ENCODE measurements at places on chromosomes 1 and 21.

- DNase-seq: no peak
Observed at GRCh38 chr1:14136152-14136763, 436.3 kb downstream of the PRDM2 start.

DNA sequence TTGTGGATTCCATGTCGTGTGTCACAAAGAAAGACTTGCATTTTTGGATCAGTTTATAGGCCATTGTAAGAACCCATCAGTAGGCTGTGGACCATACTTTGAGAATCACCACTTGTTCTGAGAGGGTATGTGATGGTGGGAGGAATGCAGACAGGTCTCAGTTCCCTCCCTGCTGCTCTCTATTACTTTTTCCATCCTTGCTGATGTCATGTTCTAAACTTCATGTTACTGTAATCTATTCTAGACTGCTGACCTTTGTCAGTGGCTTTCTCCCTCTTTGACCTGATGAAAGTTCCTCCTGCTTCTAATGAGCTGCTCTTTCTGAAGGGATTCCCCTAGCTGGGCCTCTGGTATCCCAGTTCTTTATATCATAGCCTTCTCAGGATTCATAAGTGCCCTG, 46.1 kb downstream of the ST3GAL3 start:
- DNase-seq: no peak

DNA sequence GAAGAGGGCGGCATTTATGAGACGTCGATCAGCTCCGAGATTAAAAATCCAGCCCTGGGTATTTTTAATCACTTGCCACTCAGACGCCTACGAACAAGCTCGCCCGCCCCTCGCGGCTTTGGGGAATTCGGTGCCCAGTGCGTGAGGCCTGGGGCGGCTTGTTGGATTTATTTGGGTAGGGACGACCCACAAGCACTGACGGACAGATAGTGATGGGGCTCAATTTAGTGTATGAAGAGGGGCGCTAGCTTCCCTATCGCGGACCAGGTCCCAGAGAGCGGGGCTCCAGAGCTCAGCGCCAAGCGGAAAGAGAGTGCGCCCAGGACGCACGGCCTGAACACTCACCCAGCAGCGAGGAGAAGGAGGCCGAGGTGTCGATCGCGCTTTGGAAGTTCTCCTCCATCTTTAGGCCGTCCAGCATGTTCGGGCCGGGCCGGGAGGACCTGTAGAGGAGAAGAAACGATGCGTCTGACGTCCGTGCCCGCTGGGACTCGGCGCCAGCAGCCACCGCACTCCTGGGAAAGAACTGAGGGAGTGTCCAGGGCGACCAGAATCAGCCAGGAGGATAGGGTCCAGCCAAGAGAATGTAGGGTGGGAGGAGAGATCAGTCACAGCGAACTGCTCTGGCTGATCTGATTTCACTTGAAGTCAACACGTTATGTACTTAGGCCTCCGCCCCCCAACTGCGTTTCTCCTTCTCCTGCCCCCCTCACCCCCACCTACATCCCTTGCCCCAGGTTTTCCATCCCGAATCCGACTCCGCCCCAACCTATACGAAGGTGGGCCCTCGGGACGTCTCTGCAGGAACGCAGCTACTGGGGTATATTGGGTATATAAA, 1.2 kb downstream of the LMX1A start:
- no peak for DNase-seq

GRCh38 chr1:175118375-175119367, 51.0 kb downstream of the TNN start:
- no peak for DNase-seq

DNA sequence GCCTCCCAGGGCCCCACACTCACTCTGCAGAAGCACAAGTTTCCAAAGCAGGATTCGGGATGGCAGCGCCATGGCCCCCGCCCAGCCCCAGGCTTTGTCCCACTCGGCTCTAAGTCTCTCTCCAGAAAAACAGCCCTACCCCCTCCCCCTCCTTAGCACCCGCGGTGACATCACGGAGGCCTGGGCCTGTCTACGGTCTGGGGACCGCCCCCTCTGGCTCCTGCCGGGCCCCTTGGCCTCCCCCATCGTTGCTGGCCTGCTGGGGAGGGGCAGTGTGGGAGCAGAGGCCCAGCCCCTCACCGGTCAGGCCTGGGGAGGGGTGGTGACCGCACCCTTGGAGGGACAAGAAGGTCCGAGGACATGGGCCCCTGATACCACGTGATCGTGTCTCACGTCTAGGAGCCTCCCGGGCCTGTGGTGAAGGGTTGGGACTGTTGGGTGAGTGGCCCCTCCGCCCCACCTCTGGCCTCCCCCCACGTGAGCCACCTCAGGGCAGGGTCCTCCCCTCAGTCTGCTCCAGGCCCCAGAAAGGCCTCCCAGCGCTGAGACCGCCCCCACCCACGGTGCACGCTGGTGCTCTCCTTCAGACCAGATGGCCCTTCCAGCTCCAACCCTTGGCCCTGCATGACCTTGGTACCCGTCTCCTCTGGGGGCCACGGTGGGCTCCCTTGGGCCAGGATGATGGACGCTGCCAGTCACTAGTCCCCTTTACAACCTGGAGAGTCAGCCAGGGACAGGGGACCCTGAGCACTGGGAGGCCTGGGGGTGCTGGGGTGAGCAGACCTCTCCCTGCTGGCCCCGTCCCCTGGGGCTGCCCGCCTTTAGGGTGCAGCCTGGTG, at the start of gene MXRA8:
MXRA8 (minus strand) TSS at position 123 of the 839 bp plus-strand sequence; CDS start at position 72, 51 bp downstream.
- no peak for DNase-seq

GRCh38 chr1:228975238-228975907, 240.1 kb downstream of the RHOU start:
- no peak for DNase-seq

DNA sequence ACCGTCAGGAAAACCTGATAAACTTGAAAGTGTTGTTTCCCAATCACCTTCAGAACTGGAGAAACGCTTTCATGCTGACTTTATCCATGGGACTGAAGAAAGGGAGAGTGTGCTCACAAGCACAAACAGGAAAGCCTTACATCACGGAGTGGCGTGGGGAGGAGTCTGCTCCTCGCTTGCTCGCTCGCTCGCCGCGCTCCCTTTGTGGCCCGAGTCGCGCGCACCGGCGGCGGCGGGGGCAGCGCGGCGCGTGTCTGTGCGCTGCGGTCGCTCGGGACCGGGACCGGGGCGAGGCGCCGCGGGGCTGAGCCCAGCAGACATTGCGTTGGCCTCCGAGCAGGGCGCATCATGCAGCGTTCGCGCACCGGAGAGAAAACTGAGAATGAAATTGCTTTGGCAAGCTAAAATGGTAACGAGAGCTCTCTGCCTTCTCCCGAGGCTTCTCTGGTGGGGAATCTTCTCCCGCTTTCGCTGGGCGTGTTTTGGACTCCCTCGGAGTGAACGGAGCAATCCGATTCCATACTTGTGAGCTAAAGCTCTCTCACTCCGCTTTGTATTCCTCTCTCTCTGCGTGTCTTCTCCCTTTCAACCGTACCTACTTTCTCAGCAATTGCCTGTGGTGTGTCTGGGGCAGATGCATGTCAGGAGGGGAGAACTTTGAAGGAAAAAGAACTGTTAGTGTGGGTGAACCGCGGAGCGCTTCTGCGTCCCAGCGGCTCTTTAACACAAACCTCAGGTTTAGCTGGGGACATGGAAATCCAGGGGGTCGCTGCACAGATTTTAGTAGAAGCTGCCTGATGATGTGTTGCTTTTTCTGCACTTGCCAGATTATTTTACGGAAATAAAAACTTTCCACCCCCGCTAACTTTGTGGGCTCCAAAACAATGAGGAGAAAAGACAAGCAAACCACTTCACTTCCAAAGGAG, at the start of gene RGL1:
RGL1 (plus strand) TSS at position 205 of the 926 bp plus-strand sequence; CDS start at position 383, 178 bp downstream.
- DNase-seq: no peak

- DNase-seq: no peak
Observed at GRCh38 chr1:29210278-29211085, 20.3 kb downstream of the MECR start.

DNA sequence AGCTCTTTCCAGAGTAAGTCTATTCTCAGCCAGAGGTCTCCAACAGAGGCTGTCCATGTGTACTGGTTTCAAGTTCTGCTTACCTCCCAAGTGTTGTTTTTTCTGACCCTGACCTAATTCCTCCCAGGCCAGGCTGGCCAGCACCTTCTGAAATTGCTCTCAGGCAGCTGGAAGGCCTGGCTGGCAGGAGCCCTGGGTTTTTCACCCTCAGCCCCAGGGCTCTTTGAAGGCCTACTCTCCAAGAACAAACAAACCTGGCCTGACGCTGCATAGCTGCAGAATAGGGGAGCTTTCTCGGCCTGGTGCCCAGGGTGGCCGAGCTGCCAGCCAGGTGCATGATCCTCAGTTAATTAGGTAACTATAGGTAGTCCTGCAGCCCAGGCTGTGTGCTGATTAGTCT, 147.5 kb downstream of the CACNA1E start:
- DNase-seq: no peak

DNA sequence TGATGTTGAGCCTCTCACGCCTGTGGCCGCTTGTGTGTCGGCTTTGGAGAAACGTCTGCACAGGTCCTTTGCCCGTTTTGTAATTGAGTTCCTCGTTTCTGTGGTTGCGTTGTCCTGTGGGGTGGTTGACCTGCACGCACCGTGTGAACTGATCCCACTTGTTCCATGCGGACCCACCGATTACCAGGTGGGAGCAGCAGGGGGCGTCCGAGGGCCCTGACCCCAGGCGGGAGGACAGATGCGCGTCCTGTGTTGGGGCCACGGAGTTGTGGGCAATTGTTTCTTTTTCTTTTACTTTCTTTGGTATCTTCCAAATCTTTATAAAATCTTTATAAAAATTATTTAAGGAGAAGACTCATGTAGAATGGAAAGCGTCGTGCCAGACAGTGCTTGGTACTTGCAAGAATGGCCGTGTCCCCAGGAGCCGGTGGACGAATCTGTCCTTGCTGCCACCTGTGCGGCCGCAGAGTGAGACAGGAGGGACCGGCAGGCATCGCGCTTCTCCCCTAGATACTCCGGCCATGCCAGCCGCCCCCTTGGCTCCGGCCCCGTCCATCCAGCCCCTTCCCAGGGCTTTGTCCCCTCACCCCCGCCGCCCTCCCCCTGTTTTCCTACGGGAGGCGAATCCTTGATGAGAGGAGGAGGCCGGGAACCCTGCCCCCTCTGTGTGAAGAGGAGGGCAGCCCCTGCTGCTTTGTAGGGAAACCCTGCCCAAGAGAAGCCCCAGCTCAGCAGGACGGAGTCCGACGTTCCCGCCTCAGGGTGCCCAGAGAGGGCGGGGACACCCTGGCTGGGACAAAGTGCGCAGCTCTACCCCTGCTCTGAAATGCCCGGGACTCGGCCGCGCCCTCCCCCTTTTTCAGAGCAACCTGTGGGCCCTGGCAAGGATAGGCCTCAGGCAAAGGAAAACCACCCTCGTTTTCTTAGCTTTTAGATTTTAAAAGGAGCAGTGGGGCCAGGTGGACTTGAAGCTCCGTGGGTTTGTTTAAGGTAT, 41.7 kb downstream of the PRKCZ start:
- peak; percentile 16 for DNase-seq

- no peak for DNase-seq
Observed at GRCh38 chr1:3923378-3924185, 23.5 kb upstream of the C1orf174 start.

DNA sequence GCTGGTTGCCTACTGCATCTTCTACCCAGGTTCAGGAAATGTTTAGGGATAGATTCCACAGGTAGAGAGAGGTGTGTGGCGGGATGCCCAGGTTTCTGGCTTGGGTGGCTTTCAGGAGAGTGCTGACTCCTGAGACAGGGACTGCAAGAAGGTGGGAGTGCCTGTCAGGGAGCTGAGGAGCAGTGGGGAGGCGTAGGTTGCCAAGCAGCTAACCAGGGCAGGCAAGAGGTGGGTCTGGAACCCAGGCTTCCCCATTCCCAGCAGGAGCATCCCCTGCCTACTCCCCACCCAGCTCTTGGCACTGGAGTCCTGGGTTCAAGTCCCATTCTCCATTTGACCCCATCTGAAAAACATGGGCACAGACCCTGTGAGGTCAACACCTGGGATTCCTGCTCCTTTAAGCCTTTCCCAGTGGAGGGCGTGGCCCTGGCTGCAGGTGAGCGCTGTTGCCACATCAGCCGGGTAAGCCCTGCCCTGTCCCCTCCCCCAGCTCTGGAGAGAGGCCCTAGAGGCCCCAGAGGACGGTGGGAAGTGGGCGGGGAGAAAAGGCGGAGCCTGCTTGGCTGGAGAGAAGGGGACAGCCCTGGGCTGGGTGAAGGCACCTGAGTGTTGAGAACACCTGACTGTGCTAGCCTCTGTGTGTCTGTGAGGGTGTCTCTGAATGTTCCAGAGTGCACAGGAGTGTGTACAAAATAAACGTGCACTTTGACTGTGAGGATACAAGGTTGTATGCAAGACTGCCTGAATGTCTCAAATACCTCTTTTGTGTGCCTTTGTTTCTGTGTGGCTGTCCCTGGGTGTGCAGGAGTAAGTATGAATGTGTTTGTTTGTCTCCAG, 14.0 kb upstream of the SYNC start:
- peak; percentile 45 for DNase-seq

DNA sequence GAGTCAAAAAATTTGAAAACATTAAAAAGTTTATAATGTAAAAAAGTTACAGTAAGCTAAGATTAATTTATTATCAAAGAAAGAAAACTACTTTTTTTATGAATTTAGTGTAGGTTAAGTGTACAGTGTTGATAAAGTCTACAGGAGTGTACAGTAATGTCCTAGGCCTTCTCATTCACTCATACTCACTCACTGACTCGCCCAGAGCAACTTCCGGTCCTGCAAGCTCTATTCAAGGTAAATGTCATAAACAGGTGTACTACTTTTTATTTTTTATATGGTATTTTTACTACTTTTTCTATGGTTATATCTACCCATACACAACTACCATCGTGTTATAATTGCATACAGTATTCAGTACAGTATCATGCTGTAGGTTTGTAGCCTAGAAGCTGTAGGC, 49.6 kb downstream of the TBX19 start:
- DNase-seq: no peak

DNA sequence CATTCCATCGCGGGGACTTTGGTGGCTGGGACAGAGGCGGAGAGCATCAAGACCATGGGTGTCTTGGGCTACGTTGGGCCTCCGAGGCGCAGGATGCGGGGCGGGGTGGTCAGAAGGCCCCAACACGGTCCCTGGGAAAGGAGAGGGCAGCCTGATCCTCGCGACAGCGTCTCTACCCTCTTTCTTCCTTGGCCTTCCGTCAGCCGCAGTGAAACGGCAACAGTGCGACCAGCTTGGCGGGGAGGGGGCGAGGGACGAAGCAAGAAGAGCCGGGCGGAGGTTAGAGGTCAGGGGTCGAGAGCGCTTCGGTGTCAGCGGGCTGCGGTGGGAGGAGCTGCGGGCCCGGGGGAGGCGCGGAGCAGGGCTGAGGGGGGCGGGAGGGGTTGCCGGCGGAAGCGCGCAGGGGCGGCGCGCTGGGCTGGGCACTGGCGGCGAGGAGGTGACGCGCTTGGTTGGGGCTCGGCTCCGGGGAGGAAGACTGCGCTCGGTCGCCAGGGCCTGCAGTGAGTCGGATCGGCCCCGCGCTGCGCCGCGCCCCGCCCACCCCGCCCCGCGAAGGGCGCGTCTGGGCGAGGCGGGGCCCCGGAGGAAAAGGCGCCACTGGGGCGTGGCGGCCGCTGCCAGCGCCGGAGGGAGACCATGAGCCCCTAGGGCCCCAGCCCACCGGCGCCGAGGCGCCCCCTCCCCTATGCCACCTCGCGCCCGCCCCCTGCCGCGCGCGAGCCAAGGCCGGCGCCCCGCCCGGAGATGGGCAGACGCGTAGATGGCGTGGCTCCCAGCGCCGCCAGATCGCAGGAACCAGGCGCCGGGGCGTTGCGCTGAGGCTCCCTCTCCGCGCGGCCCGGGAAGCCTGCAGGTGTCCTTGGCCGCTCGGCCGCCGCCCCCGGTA, at the start of gene KCNC4:
KCNC4 (plus strand) TSS at position 600 of the 889 bp plus-strand sequence. CDS start 1,186 bp downstream, outside the sequence.
- peak; percentile 85 for DNase-seq

GRCh38 chr1:44031252-44032169, at the start of gene SLC6A9:
TSS of gene SLC6A9 (minus strand) at chr1:44031462. CDS start at chr1:44024277, 7,185 bp downstream.
- peak; percentile 29 for DNase-seq

Measured in activated T-cell treated with anti-CD3 and anti-CD28 coated beads for 24 hours (primary cell).